ENCODE measurements at places on chromosomes 11 and 22. TPM values are rescaled to one million over a fixed set of nuclear protein-coding genes. Genes with fewer than 3 reads are reported as not detected.

Gene APOBEC3G
- total RNA-seq, result 2.2 TPM

Gene CASP5
- not detected for total RNA-seq

GRCh38 chr11:44936525-44936924 lies 14.2 kb downstream of the TP53I11 start:
- peaks cover 5% of the 10 kb centered on the region for H3K36me3 ChIP-seq
- no peak overlapping the region for H3K4me3 ChIP-seq
- H3K4me1 ChIP-seq, result 0 out of 2 replicates have a peak, but pooled peaks cover 7% of the 10 kb centered on the region

Gene PIWIL4
- total RNA-seq, result 0.62 TPM

DNA sequence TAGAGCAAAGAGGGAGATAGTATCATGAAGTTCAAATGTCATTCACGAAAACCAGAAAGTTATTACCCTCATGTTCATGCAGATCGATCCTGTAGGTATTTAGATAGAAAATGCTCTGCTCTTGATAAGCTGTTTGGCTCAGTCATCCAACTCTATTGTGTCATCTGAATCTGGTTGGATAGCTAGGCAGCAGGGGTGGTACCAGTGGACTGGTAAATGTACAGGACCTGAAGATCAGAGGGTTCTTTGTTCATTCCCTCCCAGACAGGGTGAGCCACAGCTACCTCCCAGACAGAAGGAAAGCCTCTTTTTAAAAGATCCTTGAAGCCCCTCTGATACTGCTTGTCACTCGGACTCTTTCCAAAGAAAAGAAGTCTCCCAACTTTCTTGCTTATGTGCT lies 29.8 kb upstream of the DRD2 start:
- no peak for DNase-seq
- H3K27ac ChIP-seq, result no peak overlapping the region
- H3K4me3 ChIP-seq, result no peak overlapping the region
- H3K4me1 ChIP-seq, result no peaks in the 10 kb centered on the region
- H3K36me3 ChIP-seq, result no peaks in the 10 kb centered on the region

GRCh38 chr11:121514432-121515334 lies 61.9 kb upstream of the SORL1-AS1 start:
- H3K27ac ChIP-seq, result 0 out of 2 replicates have a peak overlapping the region, but pooled peaks have one; percentile 32
- no peaks in the 10 kb centered on the region for H3K27me3 ChIP-seq
- DNase-seq, result no peak
- H3K36me3 ChIP-seq, result peaks cover 51% of the 10 kb centered on the region

- no peak overlapping the region for H3K27ac ChIP-seq
- H3K4me1 ChIP-seq, result peaks cover 18% of the 10 kb centered on the region
- no peak for DNase-seq
- H3K4me3 ChIP-seq, result no peak overlapping the region
- peaks cover 19% of the 10 kb centered on the region for H3K36me3 ChIP-seq
- H3K27me3 ChIP-seq, result no peaks in the 10 kb centered on the region
Measured at GRCh38 chr11:69456712-69457111, 24.8 kb upstream of the LINC01488 start.

Gene KCNE3
- total RNA-seq, result 3.5 TPM

- DNase-seq, result no peak
- H3K4me1 ChIP-seq, result no peaks in the 10 kb centered on the region
- H3K27me3 ChIP-seq, result no peaks in the 10 kb centered on the region
- no peak overlapping the region for H3K4me3 ChIP-seq
- H3K27ac ChIP-seq, result no peak overlapping the region
Measured at GRCh38 chr11:26632691-26633159, 60.7 kb upstream of the MUC15 start.

DNA sequence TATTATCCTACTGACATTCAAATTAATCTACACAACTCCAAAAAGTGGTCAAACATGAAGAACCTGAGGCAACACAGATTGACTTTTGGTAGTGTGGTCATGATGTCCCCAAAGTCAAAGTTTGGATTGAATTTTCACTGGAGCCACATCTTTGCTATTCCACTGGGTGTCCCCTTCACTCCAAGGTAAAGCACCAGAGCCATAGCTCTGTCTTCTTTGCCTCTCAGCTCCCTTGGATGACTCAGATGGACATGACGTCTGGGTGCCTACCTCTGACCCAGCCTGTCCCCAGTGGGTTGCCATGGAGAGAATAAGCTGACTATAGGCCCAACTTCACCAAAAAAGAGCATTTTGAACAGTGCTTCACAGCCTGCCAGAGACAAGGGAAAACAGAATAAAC lies 57.4 kb upstream of the ARHGAP42 start:
- DNase-seq, result no peak
- peaks cover 11% of the 10 kb centered on the region for H3K4me1 ChIP-seq
- peaks cover 4% of the 10 kb centered on the region for H3K36me3 ChIP-seq

GRCh38 chr11:57476047-57476756 lies 15.9 kb downstream of the RTN4RL2 start:
- H3K4me3 ChIP-seq, result peak overlapping the region; percentile 69
- peaks cover 4% of the 10 kb centered on the region for H3K36me3 ChIP-seq
- no peak overlapping the region for H3K27ac ChIP-seq
- peaks cover 61% of the 10 kb centered on the region for H3K27me3 ChIP-seq

DNA sequence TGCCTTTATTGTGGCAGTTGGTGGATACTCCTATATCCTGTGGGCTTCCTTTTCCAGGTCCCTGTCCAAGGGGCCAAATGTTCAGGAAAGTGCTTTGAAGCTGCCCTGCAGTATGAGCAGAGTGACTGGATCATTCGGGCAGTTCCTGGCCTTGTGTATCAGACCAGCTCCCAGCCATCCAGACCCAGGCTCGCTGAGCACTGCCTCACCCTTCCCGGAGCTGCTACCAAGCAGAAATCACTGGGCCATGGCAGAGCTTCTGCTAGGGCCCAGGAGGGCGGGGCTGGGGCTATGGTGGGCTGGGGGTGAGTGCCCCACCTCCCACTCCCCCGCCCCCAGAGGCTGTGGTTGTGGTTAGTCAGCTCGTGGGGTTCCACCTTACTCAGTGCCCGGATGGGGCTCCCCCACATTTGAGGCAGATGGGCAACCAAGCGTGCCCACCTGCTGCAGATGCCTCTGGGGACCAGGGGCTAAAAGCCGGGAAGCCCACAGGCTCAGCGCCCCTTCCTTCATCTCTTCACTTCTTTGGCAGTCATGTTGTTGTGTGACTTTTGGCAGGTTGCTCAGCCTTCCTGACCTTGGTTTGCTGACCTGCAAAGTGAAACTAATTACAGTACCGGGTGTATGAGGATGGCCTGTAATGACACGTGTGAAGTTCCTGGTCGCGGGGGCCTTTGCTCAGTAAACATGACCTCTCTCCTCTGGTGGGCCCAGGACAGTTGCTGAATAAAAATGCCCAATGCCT lies 2.1 kb upstream of the LRRC32 start:
- H3K36me3 ChIP-seq, result no peaks in the 10 kb centered on the region
- DNase-seq, result no peak
- peaks cover 22% of the 10 kb centered on the region for H3K27me3 ChIP-seq
- H3K4me3 ChIP-seq, result no peak overlapping the region

DNA sequence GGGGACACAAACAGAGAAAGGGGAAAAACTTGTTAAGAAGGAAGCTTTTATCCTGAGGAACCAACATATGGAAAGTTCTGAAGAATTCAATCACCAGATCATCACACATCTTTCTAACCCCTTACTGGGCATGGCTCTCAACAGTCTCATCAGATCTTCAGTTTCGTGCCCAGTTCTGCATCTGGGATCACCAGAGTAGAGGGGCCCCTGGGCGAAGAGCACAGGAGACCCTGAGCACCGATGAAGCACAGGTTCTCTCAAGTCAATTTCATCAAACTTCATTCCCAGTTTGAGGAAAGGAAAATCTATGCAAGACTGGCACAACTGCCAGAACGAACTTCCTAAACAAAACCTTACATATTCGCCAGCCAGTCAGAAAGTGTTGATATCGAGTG lies 8.5 kb upstream of the PYGM start:
- H3K4me3 ChIP-seq, result no peak overlapping the region
- peak overlapping the region; percentile 86 for H3K27ac ChIP-seq
- DNase-seq, result no peak

GRCh38 chr11:35114906-35115687 lies 23.9 kb upstream of the CD44 start:
- no peak overlapping the region for H3K4me3 ChIP-seq
- no peak overlapping the region for H3K27ac ChIP-seq
- DNase-seq, result no peak
- no peaks in the 10 kb centered on the region for H3K36me3 ChIP-seq
- H3K4me1 ChIP-seq, result peaks cover 3% of the 10 kb centered on the region

GRCh38 chr22:24443668-24444067 lies 16.3 kb downstream of the ADORA2A start:
- H3K36me3 ChIP-seq, result no peaks in the 10 kb centered on the region
- no peak overlapping the region for H3K27ac ChIP-seq
- H3K27me3 ChIP-seq, result no peaks in the 10 kb centered on the region
- no peak overlapping the region for H3K4me3 ChIP-seq
- peaks cover 7% of the 10 kb centered on the region for H3K4me1 ChIP-seq

Gene GVQW3
- total RNA-seq, result 7.0 TPM

GRCh38 chr22:49450498-49450897 lies 377.2 kb downstream of the BRD1 start:
- no peaks in the 10 kb centered on the region for H3K36me3 ChIP-seq
- peak; percentile 52 for DNase-seq
- peaks cover 43% of the 10 kb centered on the region for H3K4me1 ChIP-seq
- H3K27ac ChIP-seq, result peak overlapping the region; percentile 86

DNA sequence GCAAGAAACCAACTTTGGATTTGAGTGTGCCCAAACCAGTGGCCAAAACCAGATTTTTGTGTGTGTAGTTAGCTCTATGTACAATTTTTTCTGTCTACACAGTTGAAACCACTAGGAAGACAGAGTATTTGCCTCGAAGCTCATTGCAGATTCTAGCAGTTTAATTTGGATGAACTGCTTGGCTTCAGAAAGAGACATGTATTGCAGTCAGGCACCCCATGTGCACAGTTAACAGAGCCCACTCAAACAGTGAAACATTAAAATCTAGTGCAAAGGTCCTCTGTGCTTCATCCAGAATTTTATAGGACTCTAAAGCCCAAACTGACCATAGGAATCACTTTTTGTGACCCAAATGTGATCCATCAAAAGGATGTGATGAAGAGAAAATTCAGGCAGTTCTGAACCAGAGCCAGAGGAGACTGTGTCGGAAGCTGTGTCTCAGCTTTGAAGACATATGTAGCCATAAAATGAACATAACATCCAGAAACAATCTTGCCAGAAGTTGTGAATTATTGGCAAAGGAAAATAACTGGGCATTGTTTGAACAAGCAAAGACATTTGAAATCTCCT lies 82.7 kb downstream of the PANX1 start:
- no peaks in the 10 kb centered on the region for H3K4me1 ChIP-seq
- no peaks in the 10 kb centered on the region for H3K36me3 ChIP-seq
- H3K27me3 ChIP-seq, result peaks cover 7% of the 10 kb centered on the region
- H3K4me3 ChIP-seq, result no peak overlapping the region
- no peak for DNase-seq

DNA sequence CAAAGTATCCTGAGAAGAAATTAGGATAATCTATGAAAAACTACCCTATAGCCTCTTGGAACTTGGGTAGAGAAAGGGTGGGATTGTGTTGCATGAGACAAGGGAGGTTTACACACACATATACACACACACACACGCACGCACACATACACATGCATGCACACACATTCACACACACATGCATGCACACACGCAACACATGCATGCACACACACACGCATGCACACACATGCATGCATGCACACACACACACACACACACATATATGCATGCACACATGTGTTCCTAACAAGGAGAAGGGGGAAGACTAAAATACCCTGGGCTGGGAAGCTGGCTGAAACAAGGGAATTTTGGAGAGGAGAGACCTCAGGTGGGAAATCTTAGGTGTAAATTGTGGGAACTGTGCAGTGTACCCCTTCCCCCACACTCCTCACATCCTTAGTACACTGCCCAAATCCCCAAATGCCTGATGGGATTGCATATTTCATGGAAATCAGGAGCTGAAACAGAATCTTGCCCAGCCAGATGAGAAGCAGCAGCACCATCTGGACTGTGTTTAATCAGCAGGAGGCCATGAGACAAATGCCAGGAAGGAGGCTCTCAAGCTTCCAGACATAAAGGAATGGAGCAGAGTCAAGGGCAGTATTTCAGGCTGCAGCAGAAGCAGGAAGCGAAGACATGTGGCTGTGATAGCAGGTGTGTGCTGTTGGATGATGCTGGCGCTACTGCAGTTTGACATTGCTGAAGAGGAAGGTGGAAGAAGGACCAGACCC lies 14.6 kb upstream of the POLD3 start:
- DNase-seq, result no peak
- no peak overlapping the region for H3K27ac ChIP-seq
- no peak overlapping the region for H3K4me3 ChIP-seq
- H3K4me1 ChIP-seq, result peaks cover 7% of the 10 kb centered on the region
- H3K36me3 ChIP-seq, result no peaks in the 10 kb centered on the region

GRCh38 chr11:69483691-69484426 lies 2.4 kb downstream of the LINC01488 start:
- peak; percentile 40 for DNase-seq
- H3K4me3 ChIP-seq, result no peak overlapping the region
- H3K27me3 ChIP-seq, result no peaks in the 10 kb centered on the region
- H3K4me1 ChIP-seq, result peaks cover 18% of the 10 kb centered on the region

DNA sequence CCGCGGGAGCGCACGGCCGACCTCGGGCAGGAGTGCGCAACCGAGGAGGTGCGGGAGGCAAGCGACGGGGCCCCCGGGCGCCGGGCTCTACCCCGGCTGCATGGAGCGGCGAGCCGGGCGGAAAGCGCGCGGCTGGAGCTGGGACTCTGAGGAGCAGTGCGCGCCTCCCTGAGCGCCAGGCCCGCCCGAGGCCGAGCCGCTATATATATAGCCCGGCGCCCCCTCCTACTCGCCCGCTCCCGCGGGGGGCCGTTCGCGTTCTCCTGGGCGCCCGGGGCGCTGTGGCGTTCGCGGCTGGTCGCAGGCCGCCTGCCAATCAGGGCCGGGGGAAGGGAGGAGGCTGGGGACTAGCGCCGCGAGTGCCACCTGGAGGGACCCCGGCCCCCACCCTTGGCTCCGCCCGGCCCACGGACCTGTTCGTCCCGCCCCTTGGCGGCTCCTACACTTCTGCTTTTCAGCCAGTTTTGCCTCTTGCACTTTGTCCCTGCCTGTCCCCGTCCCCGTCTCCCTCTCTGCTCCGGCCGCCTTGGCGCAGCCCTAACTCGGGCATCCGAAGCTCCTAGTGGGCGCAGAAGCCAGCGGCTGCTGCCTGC lies at the start of gene FGF4:
TSS of gene FGF4 (minus strand) at position 179 of the 593 bp plus-strand sequence. CDS start 257 bp downstream, outside the sequence.
- H3K27me3 ChIP-seq, result peaks cover 47% of the 10 kb centered on the region
- no peaks in the 10 kb centered on the region for H3K36me3 ChIP-seq
- H3K4me3 ChIP-seq, result peak within 1 kb of the TSS; percentile 67
- no peak within 1 kb of the TSS for H3K27ac ChIP-seq
- peak; percentile 60 for DNase-seq

Gene OTOG
- total RNA-seq, result 3.5 TPM

GRCh38 chr11:70128435-70128906 lies 50.4 kb downstream of the ANO1 start:
- H3K4me1 ChIP-seq, result peaks cover 21% of the 10 kb centered on the region
- peak; percentile 47 for DNase-seq
- peak overlapping the region; percentile 87 for H3K27ac ChIP-seq
- no peaks in the 10 kb centered on the region for H3K36me3 ChIP-seq
- H3K27me3 ChIP-seq, result no peaks in the 10 kb centered on the region
- no peak overlapping the region for H3K4me3 ChIP-seq

Gene GPHA2
- 1.6 TPM for total RNA-seq

Gene CHADL
- total RNA-seq, result 1.5 TPM

Data from WTC11 (cell line).